T-cell (primary cell): ENCODE measurements at places on chromosomes 1 and 21.

GRCh38 chr1:14522077-14522925 lies 76.2 kb upstream of the KAZN start:
- DNase-seq, result no peak

DNA sequence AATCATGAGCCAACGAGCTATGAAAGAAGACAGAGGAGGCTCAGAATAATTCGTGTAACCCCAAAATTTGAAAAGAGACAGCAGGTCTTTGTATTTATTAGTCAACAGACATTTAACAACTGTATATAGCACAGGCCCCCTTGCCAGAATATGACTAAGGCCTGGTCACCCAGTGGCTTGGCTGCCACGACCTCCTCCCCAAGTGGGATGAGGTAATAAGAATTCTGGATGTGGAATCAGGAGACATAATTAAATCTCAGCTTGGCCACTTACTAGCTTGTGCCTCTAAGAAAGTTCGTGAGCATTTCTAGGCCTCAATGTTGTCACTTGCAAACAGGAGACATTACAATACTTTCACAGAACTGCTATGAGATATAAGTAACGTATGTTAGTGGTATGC lies 134.2 kb upstream of the TNFSF4 start:
- no peak for DNase-seq

- no peak for DNase-seq
Observed at GRCh38 chr1:169259816-169260215, 107.8 kb downstream of the NME7 start.

- DNase-seq, result no peak
Observed at GRCh38 chr1:19864570-19865160, 17.5 kb upstream of the OTUD3 start.

DNA sequence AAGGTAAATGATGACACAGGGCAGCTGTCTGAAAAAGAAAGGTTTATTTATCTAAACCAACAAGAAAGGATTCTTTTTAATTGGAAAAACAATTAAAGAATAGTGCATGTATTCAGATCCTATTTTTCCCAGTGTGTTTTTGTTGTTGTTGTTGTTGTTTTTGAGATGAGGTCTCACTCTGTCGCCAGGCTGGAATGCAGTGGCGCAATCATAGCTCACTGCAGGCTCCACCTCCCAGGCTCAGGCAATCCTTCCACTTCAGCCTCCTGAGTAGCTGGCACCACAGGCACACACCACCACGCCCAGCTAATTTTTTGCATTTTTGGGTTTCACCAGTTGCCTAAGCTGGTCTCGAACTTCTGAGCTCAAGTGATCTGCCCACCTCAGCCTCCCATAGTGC lies 22.1 kb downstream of the NEK2 start:
- no peak for DNase-seq

DNA sequence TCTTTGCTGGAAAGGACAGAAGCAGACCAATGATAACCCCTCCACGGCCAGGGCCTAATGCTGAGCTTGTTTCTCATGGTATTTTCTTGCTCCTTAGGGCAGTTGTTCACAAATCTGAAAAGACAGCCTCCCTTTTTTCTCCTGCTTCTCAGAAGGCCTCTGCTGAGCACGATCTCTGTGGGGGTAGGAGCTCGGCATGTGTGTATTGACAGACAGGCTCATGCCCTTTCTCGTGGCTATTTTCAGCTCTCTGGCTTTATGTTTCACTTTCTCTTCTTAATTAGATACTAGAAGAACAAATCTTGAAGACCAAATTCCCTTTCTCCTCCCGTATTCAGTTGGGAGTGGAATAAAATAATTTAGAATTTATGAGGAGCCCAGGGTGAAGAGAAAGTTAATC lies 768 bp upstream of the RIIAD1 start:
- DNase-seq, result no peak

DNA sequence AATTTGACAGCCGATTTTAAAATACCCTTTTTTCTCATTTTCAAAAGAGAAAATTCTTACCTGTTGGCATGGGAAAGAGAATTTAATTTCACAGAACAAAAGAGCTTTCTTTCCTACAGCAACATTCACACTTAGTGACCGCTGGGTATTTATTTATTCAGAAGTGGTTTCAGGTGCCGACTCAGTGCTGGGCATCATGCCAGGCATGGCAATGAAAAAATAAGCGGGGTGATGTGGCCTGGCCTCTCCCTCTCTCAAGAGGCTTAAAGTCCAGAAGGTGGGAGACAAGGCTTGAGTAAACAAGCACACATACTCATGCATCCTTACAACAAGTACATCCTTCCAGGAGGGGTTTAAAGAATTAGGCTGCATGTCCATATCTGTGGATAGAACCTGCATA lies 4.1 kb upstream of the PCP4 start:
- DNase-seq, result no peak

DNA sequence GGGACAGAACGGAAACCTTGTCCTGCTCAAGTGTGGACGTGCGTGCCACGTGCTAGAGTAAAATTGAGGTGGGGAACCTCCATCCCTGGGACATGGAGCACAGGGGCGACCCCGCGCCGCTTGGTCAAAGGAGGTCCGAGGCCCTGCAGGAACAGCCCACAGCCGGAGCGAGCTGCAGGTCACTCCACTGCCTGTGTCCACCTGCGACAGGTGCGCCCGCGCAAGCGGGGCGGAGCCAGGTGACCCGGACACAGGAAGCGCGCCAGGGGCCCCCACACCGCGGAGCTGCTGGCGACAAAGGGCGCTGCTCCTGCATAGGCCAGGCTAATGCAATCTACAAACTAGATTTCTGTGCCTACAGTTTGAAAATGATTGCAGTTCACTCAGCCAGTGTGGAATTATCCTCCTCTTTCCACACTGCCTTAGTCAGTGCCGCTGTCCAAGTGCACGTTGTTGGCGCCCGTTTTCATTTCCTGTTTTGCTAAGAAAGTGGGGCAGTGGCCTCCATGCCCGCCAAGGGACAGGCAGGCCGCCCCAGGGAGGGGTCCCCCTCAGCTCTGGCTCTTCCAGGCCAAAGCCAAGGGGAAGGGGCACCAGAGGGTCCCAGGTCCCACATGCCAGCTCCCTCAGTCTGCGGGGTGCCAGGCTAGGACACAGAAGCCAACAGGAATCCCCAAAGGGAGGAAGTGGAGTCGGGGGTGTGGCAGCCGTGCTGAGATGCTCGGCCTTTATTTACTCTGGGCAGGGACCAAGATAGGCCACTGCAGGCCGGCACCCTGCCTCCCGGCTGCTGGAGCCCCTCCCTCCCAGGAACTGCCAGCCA lies 4.3 kb upstream of the NADK start:
- no peak for DNase-seq

DNA sequence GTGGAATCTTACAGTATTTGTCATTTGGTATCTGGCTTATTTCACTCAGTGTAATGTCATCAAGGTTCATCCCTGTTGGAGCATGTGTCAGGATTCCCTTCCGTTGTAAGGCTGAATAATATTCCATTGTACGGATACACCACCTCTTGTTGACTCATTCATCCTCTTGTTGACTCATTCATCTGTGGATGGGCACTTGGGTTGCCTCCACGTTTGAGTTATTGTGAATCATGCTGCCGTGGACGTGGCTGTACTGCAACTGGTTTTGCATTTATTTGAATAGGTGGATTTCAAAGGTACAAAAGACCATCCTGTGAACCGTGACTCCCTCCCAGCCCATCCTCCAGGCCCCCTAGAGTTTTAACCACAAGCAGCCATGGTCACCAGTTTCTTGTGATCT lies 11.9 kb upstream of the TCP10L start:
- DNase-seq, result no peak

DNA sequence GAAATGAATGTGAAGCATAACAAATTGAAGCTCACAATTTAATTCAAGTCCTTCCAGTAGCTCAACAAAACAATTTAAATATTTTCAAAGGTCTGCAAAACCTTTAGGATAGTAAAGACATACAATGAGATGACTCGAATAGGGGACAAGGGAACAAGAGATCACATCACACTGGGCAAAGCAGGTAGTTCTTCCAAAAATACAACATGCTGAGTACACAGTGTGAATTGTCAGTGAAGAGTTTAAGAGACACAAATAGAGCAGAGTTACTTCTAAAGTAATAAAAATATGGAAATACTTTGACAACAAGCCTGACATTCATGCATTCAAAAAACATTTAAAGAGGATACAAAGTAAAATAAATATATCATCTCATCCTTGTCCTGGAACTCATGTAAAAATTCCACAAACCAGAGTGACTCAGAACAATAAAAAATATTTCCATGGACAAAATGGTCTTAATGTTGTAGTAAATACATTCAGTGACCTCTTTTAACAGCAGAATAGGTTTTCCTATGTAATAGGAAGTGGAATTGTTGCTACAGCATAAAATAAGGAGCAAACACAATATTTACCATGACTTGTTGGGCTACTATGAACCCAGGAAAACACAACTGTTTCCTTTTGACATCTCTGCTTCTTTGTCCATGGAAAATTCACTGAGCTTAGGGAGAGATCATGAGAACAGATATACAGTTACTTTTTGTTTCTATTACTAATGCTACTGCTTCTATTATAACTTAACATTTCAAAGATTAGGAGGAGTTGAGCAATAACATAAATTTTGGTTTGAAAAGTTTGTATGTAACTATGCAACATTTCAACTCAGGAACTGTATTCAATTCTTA lies 83.7 kb upstream of the BCL10 start:
- DNase-seq, result no peak

DNA sequence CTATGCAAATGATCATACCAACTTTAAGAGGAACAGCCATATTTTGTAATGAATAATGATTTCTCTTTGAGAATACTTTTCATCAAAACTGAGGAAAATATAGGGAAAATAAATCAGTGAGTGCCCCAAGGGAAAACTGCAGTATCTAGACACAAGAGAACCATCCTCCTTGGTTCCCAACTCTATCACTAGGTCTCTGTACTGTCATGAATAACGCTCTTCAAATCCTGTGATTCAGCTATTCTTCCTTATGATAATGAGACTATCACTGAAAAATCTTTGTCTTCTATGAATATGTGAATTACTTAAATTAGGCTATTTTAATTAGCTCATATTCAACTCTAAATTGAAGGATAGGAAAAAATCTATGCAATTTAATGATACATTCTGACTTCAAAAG lies 2.3 kb downstream of the OR2L5 start:
- no peak for DNase-seq

- DNase-seq, result no peak
Observed at GRCh38 chr1:7076117-7076516, 290.9 kb downstream of the CAMTA1 start.

DNA sequence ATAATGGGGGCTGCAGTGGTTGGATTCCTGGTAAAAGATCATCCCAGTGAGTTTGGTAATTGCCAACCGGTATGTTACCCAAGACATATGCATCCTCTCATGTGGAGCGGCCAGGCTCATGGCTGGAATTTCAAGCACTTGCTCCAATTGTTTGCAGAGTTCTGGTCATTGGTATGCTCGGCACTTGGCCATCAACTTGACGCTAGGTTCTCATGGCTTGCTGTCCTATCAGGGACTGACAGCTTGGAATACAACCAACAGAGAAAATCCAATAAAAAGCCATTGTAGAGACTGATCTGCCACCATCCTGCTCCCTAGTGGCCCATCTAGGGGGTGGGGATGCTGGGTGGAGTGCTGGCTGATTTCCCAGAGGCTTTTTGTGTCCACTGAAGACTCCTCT lies 120.9 kb downstream of the EDEM3 start:
- DNase-seq, result no peak

DNA sequence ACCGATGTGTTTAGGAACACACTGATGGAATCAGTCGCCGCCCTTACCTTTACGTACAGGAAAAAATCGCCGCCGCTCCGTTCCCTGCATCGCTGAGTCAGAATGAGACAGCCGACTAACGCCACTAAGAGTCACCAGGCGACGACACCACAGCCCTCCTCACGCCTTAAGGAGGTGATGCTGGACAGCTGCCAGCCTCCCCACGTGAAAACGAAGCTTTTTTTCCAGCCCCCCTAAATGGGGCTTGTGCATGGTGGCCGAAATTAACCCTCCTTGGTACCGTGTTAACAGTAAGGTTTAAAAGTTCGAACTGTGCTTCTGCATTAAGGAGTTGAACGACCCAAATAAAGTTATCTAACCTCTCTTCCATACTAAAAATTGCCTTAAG lies 511 bp downstream of the DNTTIP2 start:
- DNase-seq, result peak; percentile 37

- peak; percentile 54 for DNase-seq
Observed at GRCh38 chr1:27102707-27103468, 52.0 kb downstream of the SLC9A1 start.

DNA sequence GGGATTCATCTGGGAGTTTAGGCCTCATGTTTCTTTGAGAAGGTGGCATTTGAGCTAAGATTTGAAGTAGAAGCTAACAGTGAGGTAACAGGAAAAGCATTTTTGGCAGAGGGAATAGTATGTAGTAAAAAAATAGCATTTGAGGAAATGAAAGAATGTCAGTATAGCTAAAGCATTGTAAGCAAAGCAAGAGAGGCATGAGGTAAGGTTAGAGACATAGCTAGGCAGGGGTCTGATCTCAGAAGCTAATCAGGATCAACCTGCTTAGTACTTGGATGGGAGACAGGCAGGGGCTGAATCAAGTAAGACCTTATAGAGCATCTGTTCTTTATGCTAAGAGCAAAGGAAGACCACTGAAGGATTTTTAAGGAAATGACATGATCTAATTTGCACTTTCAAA lies 4.0 kb downstream of the POLR3C start:
- DNase-seq, result no peak

DNA sequence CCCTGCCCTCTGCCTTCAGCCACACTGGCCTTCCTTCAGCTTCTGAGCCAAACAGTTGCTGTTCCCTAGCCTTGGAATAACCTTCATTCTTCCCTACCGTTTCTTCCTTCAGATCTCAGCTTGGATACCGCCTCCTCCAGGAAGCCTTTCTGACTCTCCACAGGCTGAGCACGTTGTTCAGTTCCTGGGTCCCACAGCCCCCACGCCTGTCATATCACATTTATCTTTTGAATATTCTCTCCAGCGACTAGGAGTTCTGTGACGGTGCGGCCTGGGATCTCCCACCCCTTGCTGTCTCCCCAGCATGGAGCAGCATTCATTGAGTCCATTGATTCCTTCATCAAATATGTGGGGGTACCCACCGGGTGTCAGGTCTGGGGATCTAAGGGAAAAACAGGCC lies 39.2 kb downstream of the EPHA2 start:
- DNase-seq, result no peak
